ENCODE measurements at places on chromosomes 6 and 20. TPM values are rescaled to one million over a fixed set of nuclear protein-coding genes. Genes with fewer than 3 reads are reported as not detected.

UBE2C gene
- 255 TPM for total RNA-seq

DNA sequence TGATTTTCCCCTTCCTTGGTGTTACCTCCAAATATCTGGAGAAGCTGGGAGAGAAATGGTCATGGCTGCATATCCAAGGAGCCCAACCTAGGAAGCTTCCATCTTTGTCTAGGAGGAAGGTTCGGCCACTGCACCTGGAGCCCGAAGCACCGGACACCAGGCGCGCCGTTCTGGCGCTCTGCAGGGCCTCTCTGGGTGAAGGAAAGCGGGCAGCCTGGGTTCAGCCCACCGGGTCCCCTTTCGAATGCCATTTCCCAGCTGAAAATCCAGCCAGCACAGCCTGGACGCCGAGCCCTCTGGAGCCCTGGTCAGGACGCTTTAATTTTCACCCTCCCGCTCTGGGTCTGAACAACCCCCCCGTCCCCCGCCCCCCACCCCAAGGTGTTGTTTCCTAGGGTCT is 1.2 kb downstream of the LINC00237 start:
- DNase-seq: peak; percentile 57
- H3K27me3 ChIP-seq: peaks cover 85% of the 10 kb centered on the region
- no peak overlapping the region for H3K27ac ChIP-seq
- H3K36me3 ChIP-seq: no peaks in the 10 kb centered on the region

DNA sequence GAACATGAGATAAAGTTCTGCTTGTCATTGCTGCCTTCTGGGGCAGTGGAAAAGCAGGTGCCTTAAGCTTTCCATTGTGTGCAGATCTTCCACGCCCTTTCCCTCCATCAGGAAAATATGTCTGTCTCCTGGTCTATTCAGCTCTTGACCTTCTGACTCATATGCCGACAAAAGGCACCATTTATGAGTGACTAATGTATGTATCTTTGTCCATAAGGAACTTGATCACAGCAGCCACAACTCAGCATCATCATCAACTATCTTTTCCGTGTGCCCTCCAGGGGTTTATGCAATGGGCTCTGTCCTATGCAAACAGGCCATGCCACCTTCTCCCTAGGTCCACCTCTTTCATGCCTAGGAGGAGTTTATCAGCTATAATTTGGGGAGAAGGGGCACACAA is 102.7 kb upstream of the QKI start:
- no peaks in the 10 kb centered on the region for H3K4me1 ChIP-seq
- no peak for DNase-seq
- H3K27ac ChIP-seq: no peak overlapping the region
- H3K4me3 ChIP-seq: no peak overlapping the region
- H3K27me3 ChIP-seq: no peaks in the 10 kb centered on the region
- H3K36me3 ChIP-seq: no peaks in the 10 kb centered on the region

DNA sequence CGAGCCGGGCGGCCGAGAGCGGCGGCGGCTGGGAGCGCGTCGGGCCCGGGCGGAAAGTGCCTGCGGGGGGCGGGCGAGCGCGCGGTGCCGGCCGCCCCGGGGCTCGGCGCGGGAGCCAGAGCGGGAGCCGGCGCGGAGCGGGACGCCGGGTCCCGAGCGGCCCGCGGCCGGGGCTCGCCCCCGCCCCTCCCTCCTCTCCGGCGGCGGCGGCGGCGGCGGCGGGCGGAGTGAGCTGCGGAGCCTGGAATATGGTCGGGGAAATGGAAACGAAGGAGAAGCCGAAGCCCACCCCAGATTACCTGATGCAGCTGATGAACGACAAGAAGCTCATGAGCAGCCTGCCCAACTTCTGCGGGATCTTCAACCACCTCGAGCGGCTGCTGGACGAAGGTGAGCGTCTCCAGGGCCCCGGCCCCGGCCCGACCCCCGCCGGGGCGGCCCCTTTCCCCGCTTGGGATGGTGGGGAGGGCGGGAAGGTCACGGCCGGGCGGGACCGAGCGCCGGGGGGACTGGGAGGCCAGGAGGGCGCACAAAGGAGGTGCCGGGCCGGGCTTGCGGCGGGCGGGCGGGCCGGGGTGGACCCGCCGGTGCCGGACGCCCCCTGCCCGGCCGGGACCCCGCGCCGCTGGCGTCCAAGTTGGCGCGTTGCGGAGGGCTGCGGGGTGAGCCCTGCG is 565 bp downstream of the QKI start:
- no peaks in the 10 kb centered on the region for H3K36me3 ChIP-seq

GRCh38 chr6:32086661-32087573 is 22.2 kb downstream of the TNXB start:
- H3K27me3 ChIP-seq: peaks cover 13% of the 10 kb centered on the region
- H3K27ac ChIP-seq: no peak overlapping the region
- H3K36me3 ChIP-seq: no peaks in the 10 kb centered on the region

DNAH8 gene
- not detected for total RNA-seq

DNA sequence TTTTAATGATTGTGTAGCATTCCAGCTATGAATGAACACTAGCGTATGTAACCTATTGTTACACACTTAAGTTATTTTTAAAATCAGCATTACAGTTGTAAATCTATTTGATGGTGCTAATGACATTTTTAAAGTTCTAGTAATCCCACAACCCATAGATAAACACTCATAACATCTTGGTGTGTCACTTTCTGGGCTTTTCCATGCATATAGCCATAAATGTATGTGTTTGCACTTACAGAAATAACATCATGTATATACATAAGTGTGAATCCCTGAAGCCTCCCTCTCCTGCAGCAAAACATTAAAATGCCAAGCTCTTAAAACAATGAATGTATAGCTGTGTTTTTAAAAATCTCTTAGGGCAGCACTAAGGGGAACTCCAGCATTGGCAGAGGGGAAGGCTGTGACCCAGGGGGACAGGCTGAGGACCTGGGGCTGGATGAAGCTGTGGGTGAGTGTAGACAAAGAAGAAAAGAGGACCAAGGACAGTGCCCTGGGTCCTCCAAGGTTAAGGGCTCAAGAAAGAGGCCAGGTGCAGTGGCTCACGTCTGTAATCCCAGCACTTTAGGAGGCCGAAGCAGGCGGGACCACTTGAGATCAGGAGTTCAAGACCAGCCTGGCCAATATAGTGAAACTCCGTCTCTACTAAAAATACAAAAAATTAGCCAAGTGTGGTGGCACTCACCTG is 929 bp upstream of the CENPB start:
- DNase-seq: no peak
- H3K27me3 ChIP-seq: no peaks in the 10 kb centered on the region
- H3K4me1 ChIP-seq: peaks cover 13% of the 10 kb centered on the region
- H3K4me3 ChIP-seq: no peak overlapping the region
- H3K27ac ChIP-seq: no peak overlapping the region
- H3K36me3 ChIP-seq: no peaks in the 10 kb centered on the region

PKIG gene
- total RNA-seq: 25.4 TPM

DNA sequence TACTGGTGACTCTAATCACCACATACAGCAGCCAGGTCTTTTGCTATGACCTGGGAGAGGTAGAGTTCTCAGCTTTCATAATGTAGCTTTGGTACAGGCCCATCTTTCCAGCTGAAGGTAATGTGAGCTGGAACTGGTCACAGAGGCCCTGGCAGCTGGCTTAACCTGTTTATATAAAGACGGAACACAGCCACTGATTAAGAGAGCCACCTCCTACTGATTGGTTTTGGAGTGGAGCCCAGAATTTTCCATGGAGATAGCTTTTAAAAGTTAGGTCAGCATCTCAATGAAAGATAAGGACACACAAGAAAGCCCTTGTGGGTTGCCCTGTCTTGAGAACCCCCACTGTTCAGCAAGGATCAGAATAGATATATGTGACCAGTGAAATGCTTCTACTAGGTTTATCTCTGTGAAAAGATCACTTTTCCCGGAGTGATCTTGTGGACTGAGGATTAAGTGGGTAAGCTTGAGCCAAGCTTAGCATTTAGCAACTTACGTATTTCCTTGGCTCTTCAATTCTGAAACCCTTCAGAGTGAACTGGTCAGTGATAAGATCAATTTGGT is 213.7 kb upstream of the CITED2 start:
- DNase-seq: no peak
- H3K36me3 ChIP-seq: no peaks in the 10 kb centered on the region
- no peaks in the 10 kb centered on the region for H3K4me1 ChIP-seq
- H3K4me3 ChIP-seq: no peak overlapping the region
- no peak overlapping the region for H3K27ac ChIP-seq
- H3K27me3 ChIP-seq: no peaks in the 10 kb centered on the region

LY6G6C gene
- not detected for total RNA-seq

SIRPD gene
- not detected for total RNA-seq

NUDT3 gene
- 36.3 TPM for total RNA-seq

- peaks cover 11% of the 10 kb centered on the region for H3K4me1 ChIP-seq
- no peak overlapping the region for H3K4me3 ChIP-seq
- H3K27me3 ChIP-seq: no peaks in the 10 kb centered on the region
- no peak for DNase-seq
- no peaks in the 10 kb centered on the region for H3K36me3 ChIP-seq
- no peak overlapping the region for H3K27ac ChIP-seq
Observed at GRCh38 chr20:53657732-53658131, 64.1 kb upstream of the ZNF217 start.

CLDN20 gene
- not detected for total RNA-seq

BNIP5 gene
- total RNA-seq: not detected

DNA sequence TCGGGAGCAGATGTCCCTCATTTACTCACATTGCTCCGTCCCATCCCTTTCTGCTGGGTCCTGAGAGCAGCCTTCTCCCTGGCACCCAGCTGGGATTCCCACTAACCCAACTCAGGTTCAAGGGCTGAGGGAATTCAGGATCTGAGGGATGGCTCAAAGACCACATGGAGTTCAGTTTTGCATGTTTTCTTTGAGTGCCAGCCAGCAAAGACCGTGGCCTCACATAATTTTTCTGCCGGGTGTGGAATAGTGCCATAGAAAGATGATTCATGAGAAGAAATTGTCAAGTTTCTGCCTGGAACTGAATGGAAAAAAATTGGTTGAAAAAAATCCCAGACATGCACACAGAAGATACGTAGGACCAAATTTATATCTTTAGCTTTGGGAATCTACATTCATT is 168.6 kb downstream of the CD83 start:
- no peak for DNase-seq
- no peak overlapping the region for H3K27ac ChIP-seq
- H3K4me3 ChIP-seq: no peak overlapping the region
- peaks cover 18% of the 10 kb centered on the region for H3K36me3 ChIP-seq

- H3K4me1 ChIP-seq: no peaks in the 10 kb centered on the region
- no peaks in the 10 kb centered on the region for H3K36me3 ChIP-seq
- no peak for DNase-seq
- no peaks in the 10 kb centered on the region for H3K27me3 ChIP-seq
Observed at GRCh38 chr20:9367746-9368145, 146.6 kb upstream of the LAMP5 start.

PRPF6 gene
- total RNA-seq: 76.9 TPM

ELOVL2 gene
- total RNA-seq: 0.69 TPM
